ENCODE measurements at places on chromosomes 1 and 21.

DNA sequence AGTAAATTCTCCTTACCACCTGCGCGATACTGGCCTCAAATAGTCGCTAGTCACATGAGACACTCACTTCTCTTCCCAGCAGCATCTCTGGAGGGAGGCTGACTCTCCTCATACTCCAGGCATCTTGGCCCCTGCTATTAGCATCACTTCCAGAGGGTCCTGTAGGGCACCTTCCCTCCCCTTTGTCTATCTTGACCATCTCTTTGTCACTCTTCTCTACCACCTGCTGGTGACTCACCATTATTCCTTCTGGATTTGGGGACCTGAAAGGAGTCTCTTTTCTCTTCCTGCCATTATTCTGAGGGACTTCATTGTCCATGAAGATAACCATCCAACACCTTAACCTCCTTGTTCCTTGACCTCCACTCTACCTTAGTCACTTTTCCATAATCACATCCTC lies 31.7 kb upstream of the GPR37L1 start:
- DNase-seq, result no peak

GRCh38 chr1:67135354-67135753 lies 584 bp upstream of the C1orf141 start:
- no peak for DNase-seq

GRCh38 chr1:99264201-99265021 lies at the start of gene PLPPR4:
Gene PLPPR4 (plus strand): TSS chr1:99264492. CDS start chr1:99264594, 102 bp downstream.
- peak; percentile 36 for DNase-seq

DNA sequence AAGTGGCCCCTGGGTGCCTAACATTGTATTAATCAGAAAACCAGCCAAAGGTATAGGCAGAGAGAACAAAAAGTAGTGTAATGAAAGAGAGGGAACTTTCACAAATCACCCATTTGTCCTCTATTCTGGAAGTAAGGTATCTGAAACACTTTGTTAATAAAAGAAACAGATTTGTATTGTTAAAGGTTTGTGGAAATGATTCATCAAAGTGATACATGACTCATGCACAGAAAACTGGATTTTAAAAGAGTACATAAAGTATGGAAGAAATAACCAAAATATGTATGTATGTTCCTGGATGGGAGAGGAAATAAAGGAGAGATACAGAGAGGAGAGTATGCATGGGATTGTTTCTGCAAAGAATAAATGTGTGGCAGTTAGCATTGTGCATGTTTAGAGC lies 126.8 kb downstream of the RGS21 start:
- no peak for DNase-seq

DNA sequence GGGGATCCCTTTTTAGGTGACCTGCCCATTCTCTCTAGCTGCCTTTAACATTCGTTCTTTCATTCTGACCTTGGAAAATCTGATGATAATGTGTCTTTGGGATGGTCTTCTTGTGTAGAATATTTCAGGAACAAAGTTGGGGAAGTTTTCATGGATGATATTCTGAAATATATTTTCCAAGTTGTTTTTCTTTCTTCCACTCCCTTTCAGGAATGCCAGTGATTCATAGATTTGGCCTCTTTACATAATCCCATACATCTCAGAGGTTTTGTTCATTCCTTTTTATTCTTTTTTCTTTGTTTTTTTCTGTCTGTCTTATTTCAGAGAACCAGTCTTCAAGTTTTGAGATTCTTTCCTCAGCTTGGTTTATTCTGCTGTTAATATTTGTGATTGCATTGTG lies 13.9 kb upstream of the SCMH1 start:
- DNase-seq, result no peak

- no peak for DNase-seq
Measured at GRCh38 chr1:153374071-153374470, 1.4 kb downstream of the S100A12 start.

DNA sequence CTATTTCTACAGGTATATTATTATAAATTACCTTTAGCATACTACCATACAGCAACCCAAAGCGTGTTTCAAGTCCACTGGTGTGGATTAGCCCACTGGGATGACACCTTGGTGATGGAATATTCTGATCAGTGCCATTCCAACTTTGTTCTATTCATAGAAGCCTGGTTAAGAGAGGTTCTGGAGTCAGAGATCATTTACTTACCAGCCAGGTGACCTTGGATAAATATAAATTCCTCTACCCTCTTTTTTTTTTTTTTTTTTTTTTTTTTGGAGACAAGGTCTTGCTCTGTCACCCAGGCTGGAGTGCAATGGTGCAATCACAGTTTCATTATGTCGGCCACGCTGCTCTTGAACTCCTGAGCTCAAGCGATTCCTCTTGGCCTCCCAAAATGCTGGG lies at the start of gene SPATA45:
Gene SPATA45, minus strand, starts transcription at position 101 of the 400 bp plus-strand sequence. CDS start 11,500 bp downstream, outside the sequence.
- DNase-seq, result no peak

- DNase-seq, result no peak
Measured at GRCh38 chr21:46394595-46395104, 64.0 kb upstream of the DIP2A start.

DNA sequence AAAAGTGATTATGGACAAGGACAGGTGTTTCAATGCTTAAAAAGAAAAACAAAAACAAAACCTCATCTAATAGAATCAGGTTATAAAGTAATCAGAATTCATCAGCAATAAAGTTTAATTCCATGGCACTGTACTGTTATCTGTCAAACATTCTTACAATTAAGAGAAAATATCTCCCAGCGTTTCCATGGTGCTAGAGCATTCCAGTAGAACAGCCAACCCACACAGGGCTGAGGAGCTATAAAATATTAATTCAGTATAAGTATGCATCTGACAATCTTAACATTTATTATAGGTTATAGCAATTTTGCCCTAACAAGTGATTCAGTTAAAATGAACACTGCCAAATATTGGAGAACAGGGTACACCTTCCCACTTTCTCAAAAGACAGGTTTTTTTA lies 128.7 kb upstream of the DEPDC1 start:
- no peak for DNase-seq

DNA sequence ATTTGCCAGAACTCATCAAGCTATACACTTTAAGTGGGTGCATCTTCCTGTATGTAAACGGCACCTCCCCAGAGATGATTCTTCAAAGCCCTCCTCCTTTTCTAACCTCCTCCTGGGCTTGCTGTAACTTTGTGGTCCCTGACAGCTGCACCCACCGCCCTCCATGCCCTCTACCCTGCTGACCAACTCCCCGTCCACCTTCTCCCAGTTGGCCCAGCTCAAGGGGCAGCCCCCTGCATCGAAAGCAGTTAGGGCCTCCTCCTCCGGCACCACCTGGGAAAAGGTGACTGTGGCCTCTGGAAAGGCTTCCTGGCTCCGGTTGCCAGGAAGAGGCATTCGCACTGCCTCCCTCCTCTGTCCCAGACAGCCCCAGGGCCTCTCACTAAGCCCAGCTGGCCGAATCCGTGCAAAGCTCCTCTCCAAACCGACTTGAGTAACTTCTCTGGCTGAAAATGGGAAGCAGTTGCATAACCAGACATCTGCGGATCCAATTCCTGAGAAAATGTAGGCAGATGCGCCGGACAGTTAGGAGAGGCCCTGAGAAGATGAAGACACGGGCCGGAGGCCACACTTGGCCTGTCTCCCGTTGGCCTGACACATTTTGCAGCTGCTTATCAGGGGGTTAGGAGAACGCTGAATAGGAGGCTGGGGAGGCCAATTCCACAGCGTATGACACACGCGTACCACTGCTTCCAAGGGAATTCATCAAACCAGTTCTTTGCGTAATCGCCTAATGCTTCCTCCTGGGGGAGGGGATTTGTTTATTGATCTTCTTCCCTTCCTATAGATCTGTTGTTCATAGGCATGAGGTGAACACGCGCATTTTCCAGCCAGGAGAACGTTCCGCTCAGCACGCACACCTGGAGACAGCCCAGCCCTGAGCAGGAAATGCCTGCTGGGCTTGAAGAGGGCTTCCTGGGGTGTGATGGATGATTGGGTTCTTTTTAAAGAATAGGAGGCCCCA lies 48.7 kb upstream of the COL6A2 start:
- DNase-seq, result no peak

DNA sequence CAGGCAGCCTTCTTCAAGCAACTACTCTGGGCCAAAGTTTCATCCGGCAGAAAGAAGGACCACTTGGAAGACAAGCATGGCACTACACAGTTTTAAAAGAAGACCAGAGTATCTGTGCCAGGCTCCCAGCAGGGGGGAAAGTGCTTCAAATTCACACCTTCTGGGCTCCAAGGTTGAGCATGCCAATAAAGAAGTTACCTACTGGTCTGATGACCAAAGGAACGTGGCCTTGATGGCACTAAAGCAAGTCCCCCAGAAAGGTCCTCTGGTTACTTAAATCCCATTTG lies 73.5 kb downstream of the CD46 start:
- DNase-seq, result no peak

GRCh38 chr1:173423291-173423690 lies 53.8 kb upstream of the PRDX6 start:
- DNase-seq, result no peak

- DNase-seq, result no peak
Measured at GRCh38 chr1:153883223-153883622, 39.5 kb downstream of the GATAD2B start.

DNA sequence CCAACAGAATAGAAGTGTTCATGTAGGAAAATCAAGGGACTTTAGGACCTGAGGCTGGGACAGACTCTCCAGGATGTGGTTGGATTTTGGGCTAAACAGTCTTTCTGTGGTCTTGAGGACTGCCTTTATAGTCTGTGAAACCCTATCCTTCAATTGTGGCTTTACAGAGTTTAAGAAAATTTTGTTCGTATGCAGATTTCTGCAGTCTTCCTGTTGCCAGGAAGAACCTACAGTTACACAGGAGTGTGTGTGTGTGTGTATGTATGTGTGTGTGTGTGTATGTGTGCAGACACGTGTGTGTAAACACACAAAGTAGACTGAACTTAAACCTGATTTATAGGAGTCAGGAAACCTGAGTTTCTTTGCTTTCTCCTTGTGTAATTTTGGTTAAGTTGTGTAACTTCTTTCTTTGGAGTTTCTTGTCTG lies 22.8 kb downstream of the NEK7 start:
- no peak for DNase-seq

DNA sequence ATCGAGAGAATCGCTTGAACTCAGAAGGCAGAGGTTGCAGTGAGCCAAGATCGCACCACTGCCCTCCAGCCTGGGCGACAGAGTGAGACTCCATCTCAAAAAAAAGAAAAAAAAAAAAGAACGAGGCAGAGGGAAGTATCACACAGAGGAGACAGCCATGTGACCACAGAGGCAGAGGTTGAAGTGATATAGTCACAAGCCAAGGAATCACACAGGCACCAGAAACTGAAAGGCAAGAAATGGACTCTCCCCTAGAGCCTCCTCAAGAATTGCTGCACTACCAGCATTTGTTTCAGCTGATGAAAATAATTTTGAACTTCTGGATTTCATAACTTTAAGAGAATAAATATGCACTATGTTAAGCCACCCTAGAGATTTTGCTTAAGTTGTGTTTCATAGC lies 459.6 kb downstream of the PTPRC start:
- no peak for DNase-seq

- DNase-seq, result no peak
Measured at GRCh38 chr1:231642618-231643017, 16.0 kb downstream of the DISC1 start.

DNA sequence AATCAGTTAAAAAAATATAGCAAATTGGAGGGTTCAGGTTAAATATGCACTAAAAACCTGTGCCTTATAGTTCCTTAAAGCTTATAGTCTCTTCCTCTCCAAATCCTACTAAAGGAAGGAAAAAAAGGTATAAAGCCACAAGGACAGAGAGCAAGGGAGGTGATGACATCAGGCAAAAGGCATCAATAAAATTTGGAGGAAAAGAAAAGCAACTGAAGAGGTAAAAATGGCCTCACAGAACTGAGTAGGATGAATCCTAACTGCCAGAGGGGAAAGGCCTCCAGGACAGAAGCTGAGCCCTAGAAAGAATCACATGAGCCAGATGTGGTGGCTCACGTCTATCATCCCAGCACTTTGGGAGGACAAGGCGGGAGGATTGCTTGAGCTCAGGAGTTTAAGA lies 8.1 kb downstream of the CCSAP start:
- no peak for DNase-seq

- peak; percentile 49 for DNase-seq
Measured at GRCh38 chr1:17135530-17135929, 16.3 kb upstream of the PADI2 start.

GRCh38 chr1:43237121-43237520 lies 32.7 kb upstream of the TMEM125 start:
- no peak for DNase-seq

- DNase-seq, result no peak
Measured at GRCh38 chr1:62377043-62377562, 57.9 kb upstream of the KANK4 start.

- DNase-seq, result peak; percentile 10
Measured at GRCh38 chr1:110319332-110320167, 19.6 kb upstream of the RBM15 start.

GRCh38 chr1:74003806-74004205 lies 194.2 kb downstream of the LRRIQ3 start:
- no peak for DNase-seq

GRCh38 chr1:6495041-6495441 lies 3.6 kb upstream of the PLEKHG5 start:
- DNase-seq, result no peak

DNA sequence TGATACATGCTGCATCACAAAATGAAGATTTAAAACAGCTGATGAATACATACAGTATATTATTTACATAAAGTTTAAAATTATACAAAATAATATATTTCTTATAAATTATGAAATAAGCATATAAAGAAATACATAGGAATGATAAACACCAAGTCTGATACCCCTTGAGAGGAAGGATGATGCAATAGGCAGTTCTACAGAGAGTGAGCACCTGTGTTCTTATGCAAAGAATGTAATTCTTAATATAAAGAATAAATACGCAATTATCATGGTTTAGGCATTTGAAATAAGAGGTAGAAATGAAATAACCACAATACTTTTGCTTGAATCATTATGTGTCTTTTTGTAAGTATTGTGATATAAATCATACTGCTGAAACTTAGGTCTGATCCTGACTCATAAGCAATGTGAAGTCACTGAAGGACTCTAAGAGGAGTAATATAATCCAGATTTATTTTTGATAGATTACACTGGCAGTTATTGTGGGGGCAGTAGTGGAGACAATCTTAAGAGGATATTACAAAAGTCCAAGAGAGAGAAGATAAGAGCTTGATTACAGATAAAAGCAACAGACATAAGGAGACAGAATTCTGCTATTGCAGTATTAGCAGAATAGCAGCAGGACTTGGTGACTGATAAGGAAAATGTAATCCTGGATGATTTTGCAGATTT lies 39.0 kb downstream of the TTLL7 start:
- DNase-seq, result no peak

DNA sequence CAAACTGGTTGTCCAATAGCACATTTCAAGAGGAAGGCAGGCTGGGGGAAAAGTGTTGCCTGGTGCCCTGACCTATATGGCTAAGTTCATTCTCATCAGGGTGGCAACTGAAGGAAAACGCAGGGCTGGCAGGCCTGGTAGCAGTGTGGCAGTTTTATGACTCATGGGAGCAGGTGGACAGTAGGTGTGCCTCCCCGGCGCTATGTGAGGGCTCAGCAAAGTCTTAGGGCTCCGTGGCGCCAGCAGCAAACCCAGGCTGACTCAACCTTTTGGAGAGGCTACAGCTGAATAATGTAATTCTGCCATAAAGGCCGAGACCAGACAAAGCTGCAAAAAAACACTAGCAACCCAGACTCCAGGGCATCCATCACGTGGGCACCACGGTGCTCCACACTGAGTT lies 23.6 kb downstream of the GADD45A start:
- peak; percentile 31 for DNase-seq

- DNase-seq, result no peak
Measured at GRCh38 chr1:24886241-24886640, 43.8 kb downstream of the RUNX3 start.

All from NCI-H510A treated with DMSO at 0.1 percent for 48 hours (cell line).